ENCODE measurements at places on chromosomes 6 and 20. TPM values are rescaled to one million over a fixed set of nuclear protein-coding genes. Genes with fewer than 3 reads are reported as not detected.

The CDH22 gene
- not detected for total RNA-seq

The RPS6KA2 gene
- total RNA-seq = 96.3 TPM

The UBE2C gene
- total RNA-seq = 1.6 TPM

The NKX2-4 gene
- total RNA-seq = under 0.01 TPM

The OPN5 gene
- not detected for total RNA-seq

The KPNA5 gene
- total RNA-seq = 4.9 TPM

The TNFRSF6B gene
- total RNA-seq = 7.8 TPM

The SNAP25 gene
- total RNA-seq = not detected

The SPTLC3 gene
- total RNA-seq = 0.98 TPM
